Fibroblast of skin of left quadriceps (primary cell): ENCODE measurements at places on chromosomes 1 and 21.

GRCh38 chr1:119266386-119266785 is 102.2 kb upstream of the HAO2 start:
- no peak for DNase-seq

GRCh38 chr21:42527127-42527488 is 13.5 kb downstream of the SLC37A1 start:
- DNase-seq = no peak

DNA sequence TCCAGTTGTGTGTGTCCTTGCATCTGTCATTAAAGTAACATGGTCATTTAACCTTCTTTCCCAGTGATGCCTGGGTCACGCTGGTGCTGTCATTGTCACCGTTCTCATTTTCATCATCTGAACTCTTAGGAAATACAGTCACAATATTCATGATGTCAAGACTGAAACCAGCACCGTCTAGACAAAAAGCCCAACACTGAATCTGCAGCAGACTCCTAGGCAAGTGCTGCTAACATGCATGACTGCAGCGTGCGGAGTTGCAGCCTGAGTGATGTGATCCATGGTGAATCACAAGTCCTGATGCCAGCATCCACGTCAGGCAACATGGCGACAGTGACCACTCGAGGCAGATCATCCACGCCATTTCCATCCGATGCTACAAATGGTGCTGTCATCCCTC is 37.6 kb downstream of the MRPL37 start:
- DNase-seq = no peak

- DNase-seq = no peak
Measured at GRCh38 chr1:1068517-1069055, 5.5 kb downstream of the RNF223 start.

DNA sequence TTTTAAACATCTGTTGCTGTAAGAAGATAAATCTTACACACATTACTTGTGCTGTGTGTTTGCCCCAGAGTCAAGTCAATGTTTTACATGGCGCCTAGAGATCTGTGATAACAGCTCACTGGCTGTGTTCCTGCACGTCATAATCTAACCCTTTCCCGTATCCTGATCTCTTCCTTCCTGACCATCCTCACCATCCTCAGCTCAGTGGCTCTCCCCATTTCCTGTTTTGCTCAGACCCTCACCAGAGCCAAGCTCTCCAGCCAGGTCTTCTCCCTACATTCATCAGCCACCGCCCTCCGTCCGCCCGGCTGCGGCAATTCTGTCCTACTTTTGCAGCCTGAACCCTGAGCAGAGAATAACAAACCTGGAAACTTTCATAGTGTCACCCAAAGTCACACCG is 824.7 kb downstream of the USP25 start:
- DNase-seq = no peak

- DNase-seq = peak; percentile 72
Measured at GRCh38 chr1:203839081-203839480, 22.3 kb upstream of the SNRPE start.

GRCh38 chr1:160620942-160621632 is 25.8 kb downstream of the SLAMF1 start:
- DNase-seq = no peak
